ENCODE measurements at places on chromosomes 2 and 18. TPM values are rescaled to one million over a fixed set of nuclear protein-coding genes. Genes with fewer than 3 reads are reported as not detected.

Gene PRSS56
- total RNA-seq, result 1.3 TPM

Gene KLHL41
- 0.87 TPM for total RNA-seq

Gene SLC25A12
- total RNA-seq, result 27.1 TPM

Gene ZNF2
- total RNA-seq, result 5.9 TPM

Gene ERMN
- 0.08 TPM for total RNA-seq

Gene IKZF2
- total RNA-seq, result 10.6 TPM

Gene ATP8B1
- total RNA-seq, result 0.05 TPM

Gene YES1
- total RNA-seq, result 28.2 TPM

Gene UGT1A4
- total RNA-seq, result not detected

All from motor neuron (in vitro differentiated cells).